Left renal cortex interstitium (tissue), 4 donors: ENCODE measurements at places on chromosomes 5 and 9.

DNA sequence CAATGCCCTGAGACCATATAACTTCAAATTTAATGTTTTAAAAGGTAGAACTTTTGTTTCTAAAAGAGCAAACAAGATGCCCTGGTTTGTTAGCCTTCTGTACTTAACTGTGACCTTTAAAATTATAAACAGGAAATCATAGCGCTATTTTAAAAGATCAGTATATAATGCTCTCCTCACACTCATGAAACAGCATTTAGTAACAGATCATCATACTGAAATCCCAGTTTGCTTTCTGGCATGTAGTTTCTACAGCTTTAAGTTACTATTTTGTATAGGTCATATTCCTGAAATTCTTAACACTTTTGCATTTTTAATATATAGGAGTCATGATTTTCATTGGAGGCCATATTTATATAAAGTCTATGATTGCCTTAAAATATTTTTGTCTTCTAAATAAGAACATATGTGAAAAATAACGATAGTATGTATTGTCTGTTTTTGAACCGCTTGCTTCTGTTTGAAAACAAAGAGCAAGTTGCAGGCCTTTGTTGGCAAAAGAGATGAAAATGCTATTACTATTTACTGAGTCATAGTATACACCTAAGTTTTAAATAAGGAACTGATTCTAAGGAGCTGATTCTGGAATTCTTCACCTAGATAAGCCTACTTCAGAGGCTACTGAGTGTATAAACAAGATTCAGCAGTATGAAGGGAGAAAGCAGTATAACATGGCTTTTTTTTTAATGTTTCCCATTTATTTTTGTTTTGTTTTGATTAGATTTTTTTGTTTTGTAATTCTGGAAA is 20.5 kb downstream of the SRFBP1 start:
- DNase-seq: no peak

GRCh38 chr9:16784002-16784401 is 86.5 kb downstream of the BNC2 start:
- DNase-seq: no peak

- DNase-seq: no peak
Observed at GRCh38 chr5:88606626-88607025, 276.4 kb downstream of the MEF2C start.

GRCh38 chr5:1253456-1254105 is 28.4 kb downstream of the SLC6A18 start:
- no peak for DNase-seq

DNA sequence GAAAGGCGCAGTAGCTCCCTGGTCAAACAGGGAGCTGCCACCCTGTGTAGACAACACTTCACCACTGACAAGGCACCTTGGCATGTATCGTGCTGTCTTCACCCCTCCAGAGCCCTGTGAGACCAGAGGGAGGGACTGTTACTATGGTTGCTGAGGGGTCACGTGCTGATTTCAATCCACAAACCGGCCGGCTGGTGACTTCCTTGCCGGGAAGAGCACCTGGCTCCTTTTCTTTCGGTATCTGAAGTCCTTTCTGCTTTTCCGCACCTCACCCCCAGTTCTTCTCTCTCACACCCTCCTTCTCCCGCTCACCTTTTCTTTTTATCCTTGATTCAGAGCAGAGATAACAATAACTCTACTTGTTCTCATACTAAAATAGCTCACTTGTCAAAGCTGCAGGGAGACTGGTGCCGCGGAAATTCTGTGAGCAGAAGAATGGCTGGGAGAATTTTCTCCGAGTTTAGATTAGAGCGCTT is 327.2 kb downstream of the ZSWIM6 start:
- DNase-seq: no peak

GRCh38 chr9:82201196-82201595 is 212.6 kb downstream of the SPATA31D1 start:
- DNase-seq: no peak

GRCh38 chr5:89080467-89081116 is 197.6 kb upstream of the MEF2C start:
- no peak for DNase-seq

GRCh38 chr9:84216151-84216550 is 124.4 kb downstream of the SLC28A3 start:
- DNase-seq: no peak

- no peak for DNase-seq
Observed at GRCh38 chr5:179803651-179804554, 2.8 kb downstream of the MGAT4B start.

- no peak for DNase-seq
Observed at GRCh38 chr9:113526841-113527240, 63.3 kb downstream of the RGS3 start.
